ENCODE measurements at places on chromosomes 11 and 22. TPM values are rescaled to one million over a fixed set of nuclear protein-coding genes. Genes with fewer than 3 reads are reported as not detected.

- H3K36me3 ChIP-seq: no peaks in the 10 kb centered on the region
- no peak overlapping the region for H3K4me3 ChIP-seq
- H3K27me3 ChIP-seq: no peaks in the 10 kb centered on the region
- no peaks in the 10 kb centered on the region for H3K4me1 ChIP-seq
Measured at GRCh38 chr11:107265591-107266121, 192.0 kb downstream of the CWF19L2 start.

DNA sequence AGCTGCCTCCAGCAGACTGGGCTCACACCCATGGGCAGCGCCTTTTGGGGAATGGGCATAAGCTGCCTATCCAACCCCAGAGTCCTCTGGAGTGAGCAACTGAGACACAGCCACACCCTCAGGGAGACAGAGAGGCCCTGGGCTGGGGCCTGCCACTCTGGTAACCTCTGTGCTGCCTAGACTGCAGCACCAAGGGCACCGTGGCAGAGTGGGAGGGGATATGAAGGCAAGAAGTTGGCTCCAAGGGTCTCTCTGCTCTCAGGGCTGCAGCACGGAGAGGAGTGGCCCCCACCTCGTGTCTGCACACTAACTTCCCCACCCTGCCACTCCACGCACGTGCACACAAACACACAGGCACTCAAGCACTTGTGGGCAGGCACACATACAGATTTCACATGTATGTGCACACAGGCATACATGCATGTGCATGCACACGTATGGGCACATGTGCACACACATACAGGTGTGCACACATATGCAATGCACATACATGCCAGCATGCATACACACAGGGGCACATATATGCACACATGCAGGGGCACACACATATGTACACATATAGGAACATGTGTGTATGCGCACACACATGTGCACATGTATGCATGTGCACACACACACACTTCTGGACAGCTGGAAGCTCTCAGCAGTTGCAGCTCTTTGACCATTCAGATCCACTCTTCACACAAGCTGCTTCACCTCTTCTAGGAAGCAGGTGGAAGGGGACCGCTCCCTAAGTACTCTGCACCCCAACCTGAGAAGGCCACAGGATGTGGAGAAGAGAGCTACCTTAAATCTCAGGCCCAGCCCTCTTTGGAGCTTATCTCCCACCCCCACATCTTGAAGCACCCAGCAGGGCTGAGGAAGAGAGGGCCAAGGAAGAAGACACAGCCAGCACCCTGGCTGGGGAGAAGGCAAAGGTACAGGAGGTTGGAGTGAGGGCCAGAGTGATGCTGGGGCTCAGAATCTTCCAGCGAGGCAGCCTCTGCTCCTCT, 4.3 kb downstream of the IGSF9B start:
- no peak for DNase-seq
- H3K4me3 ChIP-seq: no peak overlapping the region
- H3K27me3 ChIP-seq: no peaks in the 10 kb centered on the region
- H3K36me3 ChIP-seq: no peaks in the 10 kb centered on the region

DNA sequence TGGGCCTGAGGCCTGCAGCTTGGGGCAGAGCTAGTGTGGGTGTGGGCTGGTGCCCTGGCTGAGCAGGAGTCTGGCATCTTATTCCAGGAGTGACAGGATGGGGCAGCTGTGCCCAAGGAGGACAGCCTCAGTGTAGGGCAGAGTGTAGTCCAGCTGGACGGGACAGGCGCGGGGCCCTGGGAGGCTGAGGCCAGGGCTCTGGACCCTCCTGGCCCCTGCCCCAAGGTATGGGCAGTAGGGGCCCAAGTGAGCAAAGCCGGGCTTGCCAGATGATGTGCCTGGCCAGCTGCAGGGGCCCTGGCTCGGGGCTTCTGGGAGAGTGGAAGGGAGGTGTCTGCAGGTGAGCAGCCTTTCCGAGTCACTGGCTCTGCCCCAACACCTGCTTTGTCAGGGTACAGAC, 1190.9 kb downstream of the BRD1 start:
- no peak for DNase-seq
- no peak overlapping the region for H3K27ac ChIP-seq
- no peak overlapping the region for H3K4me3 ChIP-seq

Gene OR8B3
- not detected for total RNA-seq

Gene KRTAP5-2
- not detected for total RNA-seq
